ENCODE measurements at places on chromosomes 1 and 21. TPM values are rescaled to one million over a fixed set of nuclear protein-coding genes. Genes with fewer than 3 reads are reported as not detected.

Gene PLA2G2C
- total RNA-seq: not detected

DNA sequence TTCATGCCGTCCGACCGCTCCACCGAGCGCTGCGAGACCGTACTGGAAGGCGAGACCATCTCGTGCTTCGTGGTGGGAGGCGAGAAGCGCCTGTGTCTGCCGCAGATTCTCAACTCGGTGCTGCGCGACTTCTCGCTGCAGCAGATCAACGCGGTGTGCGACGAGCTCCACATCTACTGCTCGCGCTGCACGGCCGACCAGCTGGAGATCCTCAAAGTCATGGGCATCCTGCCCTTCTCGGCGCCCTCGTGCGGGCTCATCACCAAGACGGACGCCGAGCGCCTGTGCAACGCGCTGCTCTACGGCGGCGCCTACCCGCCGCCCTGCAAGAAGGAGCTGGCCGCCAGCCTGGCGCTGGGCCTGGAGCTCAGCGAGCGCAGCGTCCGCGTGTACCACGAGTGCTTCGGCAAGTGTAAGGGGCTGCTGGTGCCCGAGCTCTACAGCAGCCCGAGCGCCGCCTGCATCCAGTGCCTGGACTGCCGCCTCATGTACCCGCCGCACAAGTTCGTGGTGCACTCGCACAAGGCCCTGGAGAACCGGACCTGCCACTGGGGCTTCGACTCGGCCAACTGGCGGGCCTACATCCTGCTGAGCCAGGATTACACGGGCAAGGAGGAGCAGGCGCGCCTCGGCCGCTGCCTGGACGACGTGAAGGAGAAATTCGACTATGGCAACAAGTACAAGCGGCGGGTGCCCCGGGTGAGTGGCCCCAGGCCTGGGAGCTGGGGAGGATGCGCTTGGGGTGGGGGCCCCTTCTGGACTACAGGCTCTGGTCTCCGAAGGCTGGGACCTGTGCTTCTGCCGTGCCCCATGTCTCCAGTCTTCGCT lies 1.1 kb downstream of the SKI start:
- DNase-seq: peak; percentile 66

- DNase-seq: no peak
Measured at GRCh38 chr21:37075214-37075770, 2.2 kb downstream of the TTC3 start.

Gene TAF1A
- 5.2 TPM for total RNA-seq

GRCh38 chr1:30850607-30851006 lies 58.0 kb downstream of the SDC3 start:
- DNase-seq: no peak

Gene CTSS
- total RNA-seq: 79.7 TPM

GRCh38 chr1:76053021-76053420 lies 21.5 kb upstream of the ST6GALNAC3 start:
- DNase-seq: no peak

Gene SPOCD1
- 0.19 TPM for total RNA-seq

Gene PSEN2
- total RNA-seq: 19.0 TPM

Gene OPRD1
- not detected for total RNA-seq

GRCh38 chr1:5740865-5741860 lies 251.1 kb downstream of the NPHP4 start:
- DNase-seq: no peak

Gene ASPM
- total RNA-seq: 45.3 TPM

GRCh38 chr1:160726498-160727315 lies 12.3 kb upstream of the SLAMF7 start:
- DNase-seq: peak; percentile 46

GRCh38 chr1:245710961-245711903 lies 556.4 kb downstream of the KIF26B start:
- DNase-seq: no peak

GRCh38 chr1:190373705-190374336 lies 103.8 kb downstream of the BRINP3 start:
- DNase-seq: no peak

Measured in liver (tissue), 10 donors.